ENCODE measurements at places on chromosomes 2 and 18.

DNA sequence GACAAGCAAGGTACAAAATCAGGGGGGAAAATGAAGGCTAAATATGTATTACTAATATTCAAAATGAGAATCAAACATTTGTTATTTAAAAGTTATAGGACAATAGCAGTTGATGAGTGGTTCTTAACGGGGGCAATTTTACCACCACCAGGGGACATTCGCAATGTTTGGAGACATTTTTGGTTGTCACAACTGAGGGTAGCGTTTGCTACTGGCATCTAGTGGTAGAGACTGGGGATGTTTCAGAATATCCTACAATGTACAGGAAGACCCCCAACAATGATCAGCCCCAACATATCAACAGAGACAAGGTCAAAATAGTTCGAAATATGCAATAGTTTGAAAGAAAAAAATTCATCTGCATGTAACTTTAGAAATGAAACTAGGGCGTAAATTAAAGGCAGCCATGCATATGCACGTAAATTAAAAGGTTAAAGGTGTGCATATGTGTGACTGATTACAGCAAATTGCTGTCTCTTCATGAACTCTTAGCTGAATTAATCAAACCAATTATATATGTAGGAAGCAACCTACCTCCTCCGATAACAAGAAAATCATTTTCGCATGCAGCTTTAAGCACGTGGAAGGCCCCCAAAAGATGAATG lies 61.2 kb upstream of the CUL3 start:
- no peak for DNase-seq

DNA sequence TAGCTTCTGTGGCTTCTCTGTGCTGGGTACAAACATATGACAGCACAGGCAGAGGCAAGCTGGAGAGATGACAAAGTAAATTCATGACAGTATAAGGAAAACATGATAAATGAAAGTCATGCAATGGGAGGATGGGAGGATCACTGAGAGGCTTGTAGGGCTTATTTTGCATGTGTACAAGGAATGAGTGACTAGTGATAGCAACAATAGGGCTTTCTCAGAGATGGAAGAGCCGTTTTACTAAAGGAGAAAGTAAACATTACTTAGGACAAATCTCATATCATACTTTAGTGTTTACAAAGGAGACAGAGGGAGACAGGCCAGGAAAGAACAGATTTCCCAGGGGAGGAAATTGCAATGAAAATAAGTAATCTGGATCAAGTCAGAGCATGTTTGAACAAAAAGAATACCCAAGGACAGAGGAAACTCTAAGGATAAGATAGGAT lies 82.5 kb upstream of the RBMS1 start:
- DNase-seq = no peak

GRCh38 chr18:44409515-44409914 lies 271.2 kb upstream of the SETBP1 start:
- no peak for DNase-seq

DNA sequence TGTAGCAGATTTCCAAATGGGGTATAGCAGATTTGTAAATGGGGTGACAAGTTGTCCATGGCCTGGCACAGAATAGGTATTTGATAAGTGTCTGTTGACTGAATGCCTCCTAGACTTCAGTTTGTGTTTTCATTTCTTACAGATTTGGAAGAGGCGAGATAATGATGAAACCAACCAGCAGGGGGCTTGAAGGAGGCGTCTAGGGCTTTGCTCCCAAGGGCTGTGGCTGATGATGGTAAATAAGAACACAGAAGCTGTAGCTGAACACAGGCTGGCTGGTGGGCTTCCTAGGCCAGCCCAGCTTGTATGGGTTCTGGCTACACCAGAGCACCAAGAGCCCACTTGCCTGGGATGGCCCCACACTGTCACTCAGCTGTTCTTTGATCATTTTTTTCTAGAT lies 19.4 kb downstream of the SFTPB start:
- no peak for DNase-seq

GRCh38 chr2:28401411-28401810 lies 8.8 kb downstream of the FOSL2 start:
- DNase-seq = no peak

- DNase-seq = peak; percentile 20
These were observed 16.8 kb upstream of the ALPI start for GRCh38 chr2:232438951-232439757.

Measured in stimulated activated CD4-positive, alpha-beta T cell treated with anti-CD3 and anti-CD28 coated beads, Interleukin-1b, Interleukin-23, amount 100 ng/mL, for 1 hour (primary cell).